Suprapubic skin (tissue), 4 donors: ENCODE measurements at places on chromosomes 2 and 18. TPM values are rescaled to one million over a fixed set of nuclear protein-coding genes. Genes with fewer than 3 reads are reported as not detected.

DNA sequence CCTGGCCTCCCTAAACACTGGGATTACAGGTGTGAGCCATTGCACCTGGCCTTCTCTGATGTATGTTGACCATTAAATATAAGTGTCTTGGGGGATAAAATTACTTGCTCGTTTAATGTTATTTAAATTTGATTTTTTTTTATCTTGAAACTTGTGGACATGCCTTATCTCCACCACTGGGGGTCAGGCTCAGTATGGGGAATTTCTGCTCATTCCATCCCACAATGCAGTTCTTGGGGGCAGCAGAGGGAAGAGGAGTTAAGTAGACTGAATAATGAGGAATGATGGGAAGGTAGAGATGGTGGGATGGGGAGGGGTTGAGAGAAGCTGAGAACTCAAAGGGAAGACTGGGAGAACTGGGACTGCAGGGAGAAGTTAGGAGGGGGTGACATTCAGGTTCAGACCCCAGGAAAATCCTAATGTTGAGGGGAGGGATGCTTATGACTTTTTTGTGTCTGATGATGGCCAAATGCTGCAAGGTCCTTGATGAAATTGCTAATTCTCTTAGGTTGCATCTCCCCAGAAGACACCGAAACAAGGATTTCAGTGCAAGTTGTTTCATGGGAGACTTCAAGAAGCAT is 174.2 kb downstream of the MIB1 start:
- no peak for DNase-seq

GRCh38 chr2:130374587-130375290 is 18.9 kb downstream of the PTPN18 start:
- DNase-seq = no peak

GRCh38 chr2:135792401-135793150 is 44.4 kb downstream of the LCT start:
- no peak for DNase-seq

GRCh38 chr18:25279133-25279532 is 72.8 kb downstream of the ZNF521 start:
- no peak for DNase-seq

DNA sequence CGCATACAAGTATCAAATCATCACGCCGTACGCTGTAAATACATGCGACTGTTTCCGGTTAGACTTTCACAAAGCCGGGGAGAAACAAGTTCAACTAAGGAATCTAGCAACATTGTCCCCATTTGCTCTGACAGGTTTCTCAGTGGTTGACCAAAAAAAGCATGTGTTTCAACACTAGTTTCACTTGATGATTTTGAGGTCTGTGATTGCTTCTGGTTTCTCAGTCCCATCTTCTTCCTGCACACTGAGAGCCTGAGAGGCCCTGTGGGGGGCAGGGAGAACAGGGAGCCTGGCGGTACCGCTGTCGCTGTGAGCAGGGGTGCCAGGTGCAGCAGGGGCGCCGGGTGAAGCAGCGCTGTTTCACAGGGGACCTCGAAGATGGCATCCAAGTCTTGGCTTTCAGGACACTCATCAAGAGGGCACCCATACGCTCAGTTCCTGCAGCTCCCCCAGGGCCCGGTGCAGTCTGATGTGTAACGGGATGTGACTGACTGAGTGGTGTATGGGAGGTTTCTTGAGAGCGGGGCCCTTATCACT is 270.9 kb downstream of the TWIST2 start:
- no peak for DNase-seq

DNA sequence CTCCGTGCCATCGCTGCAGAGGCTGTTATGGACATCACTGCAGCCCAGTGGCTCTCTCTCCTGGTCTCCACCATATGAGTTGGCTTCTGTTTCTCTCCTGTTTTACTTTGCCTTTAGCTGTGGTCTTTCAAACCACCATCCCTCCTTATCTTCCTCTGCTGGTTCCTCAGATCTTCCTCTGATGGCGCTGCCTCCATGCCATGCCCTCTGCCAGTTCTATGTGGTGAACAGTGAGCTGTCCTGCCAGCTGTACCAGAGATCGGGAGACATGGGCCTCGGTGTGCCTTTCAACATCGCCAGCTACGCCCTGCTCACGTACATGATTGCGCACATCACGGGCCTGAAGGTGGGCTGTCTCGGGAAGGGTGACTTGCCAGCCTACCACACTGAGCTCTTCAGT is 13.1 kb downstream of the TYMS start:
- no peak for DNase-seq

The NUP35 gene
- 22.4 TPM for total RNA-seq

The LRRC30 gene
- not detected for total RNA-seq

The IL1RL2 gene
- total RNA-seq = 11.9 TPM

The ARMC9 gene
- total RNA-seq = 10.1 TPM

The SERPINB7 gene
- 152 TPM for total RNA-seq

The POTEI gene
- not detected for total RNA-seq

The CELF4 gene
- not detected for total RNA-seq

The ASPRV1 gene
- 389 TPM for total RNA-seq

The MYO5B gene
- 30.3 TPM for total RNA-seq

The ADI1 gene
- total RNA-seq = 40.6 TPM

The VAMP8 gene
- total RNA-seq = 123 TPM
